ENCODE measurements at places on chromosomes 6 and 20.

GRCh38 chr6:17032988-17033634 lies 68.7 kb upstream of the STMND1 start:
- DNase-seq = peak; percentile 60

- DNase-seq = no peak
Observed at GRCh38 chr20:11195169-11195568, 521.4 kb upstream of the JAG1 start.

DNA sequence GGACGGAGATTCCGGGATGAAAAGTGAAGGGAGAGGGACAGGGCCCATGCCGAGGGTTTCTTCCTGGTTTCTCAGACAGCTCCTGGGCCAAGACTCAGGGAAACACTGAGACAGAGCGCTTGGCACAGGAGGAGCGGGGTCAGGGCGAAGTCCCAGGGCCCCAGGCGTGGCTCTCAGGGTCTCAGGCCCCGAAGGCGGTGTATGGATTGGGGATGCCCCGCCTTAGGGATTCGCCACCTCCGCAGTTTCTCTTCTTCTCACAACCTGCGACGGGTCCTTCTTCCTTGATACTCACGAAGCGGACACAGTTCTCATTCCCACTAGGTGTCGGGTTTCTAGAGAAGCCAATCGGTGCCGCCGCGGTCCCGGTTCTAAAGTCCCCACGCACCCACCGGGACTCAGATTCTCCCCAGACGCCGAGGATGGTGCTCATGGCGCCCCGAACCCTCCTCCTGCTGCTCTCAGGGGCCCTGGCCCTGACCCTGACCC lies 55.0 kb upstream of the HLA-A start:
- DNase-seq = no peak

DNA sequence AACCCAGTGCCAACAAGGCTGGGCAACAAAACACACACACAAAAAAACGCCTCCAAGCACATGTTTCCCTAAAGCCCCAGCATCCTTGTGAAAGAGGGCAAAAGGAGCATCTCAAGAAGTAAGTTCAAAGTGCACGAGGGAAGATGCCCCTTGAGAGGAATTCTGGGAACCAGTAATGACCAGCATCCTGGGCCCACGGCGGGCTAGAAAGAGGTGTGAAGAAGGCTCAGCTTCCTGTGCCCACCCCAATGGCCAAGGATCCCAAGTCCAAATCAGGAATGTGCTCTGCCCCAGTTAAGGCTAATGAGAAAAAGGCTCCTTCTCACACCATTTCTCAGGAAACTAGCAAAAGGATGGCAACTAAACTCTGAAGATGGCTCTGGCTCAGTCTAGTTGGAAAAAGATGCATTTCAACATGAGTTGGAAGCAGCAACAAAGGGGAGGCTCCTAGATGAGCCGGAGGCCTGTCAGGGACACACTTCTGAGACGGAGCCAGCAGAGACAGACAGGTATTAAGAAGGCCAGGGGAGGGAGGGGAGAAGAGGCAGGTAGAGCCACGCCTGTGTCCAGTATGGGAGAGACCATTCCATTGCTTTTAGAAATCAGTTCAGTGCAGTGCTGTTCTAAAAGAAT lies 3.2 kb downstream of the RIMS4 start:
- no peak for DNase-seq

DNA sequence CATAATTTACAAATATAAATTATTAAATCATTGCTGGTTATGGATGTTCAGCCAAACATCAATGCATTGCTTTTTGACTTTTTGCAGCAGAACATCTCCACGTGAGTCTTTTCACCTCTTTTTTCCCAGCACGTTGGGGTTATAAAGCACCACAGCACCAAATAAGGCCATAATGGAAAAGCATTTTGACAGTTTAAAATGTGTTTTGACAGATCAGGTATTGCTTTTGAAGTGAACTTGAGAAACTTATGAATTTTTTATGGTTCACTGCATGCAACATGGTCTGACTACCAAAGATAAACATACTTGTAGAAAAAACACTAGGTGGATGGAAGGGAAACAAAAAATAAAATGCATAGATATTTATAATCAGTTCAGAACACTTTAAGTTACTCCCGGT lies 622.4 kb downstream of the HTR1B start:
- no peak for DNase-seq

- no peak for DNase-seq
Observed at GRCh38 chr20:2387180-2387577, 6.5 kb downstream of the TGM6 start.

- peak; percentile 2 for DNase-seq
Observed at GRCh38 chr6:104638841-104639290, 220.9 kb downstream of the HACE1 start.

- DNase-seq = no peak
Observed at GRCh38 chr20:11001764-11002540, 328.2 kb upstream of the JAG1 start.

GRCh38 chr6:134589512-134589911 lies 271.6 kb upstream of the SGK1 start:
- DNase-seq = no peak

- DNase-seq = no peak
Observed at GRCh38 chr6:169810066-169810989, 58.9 kb downstream of the ERMARD start.

DNA sequence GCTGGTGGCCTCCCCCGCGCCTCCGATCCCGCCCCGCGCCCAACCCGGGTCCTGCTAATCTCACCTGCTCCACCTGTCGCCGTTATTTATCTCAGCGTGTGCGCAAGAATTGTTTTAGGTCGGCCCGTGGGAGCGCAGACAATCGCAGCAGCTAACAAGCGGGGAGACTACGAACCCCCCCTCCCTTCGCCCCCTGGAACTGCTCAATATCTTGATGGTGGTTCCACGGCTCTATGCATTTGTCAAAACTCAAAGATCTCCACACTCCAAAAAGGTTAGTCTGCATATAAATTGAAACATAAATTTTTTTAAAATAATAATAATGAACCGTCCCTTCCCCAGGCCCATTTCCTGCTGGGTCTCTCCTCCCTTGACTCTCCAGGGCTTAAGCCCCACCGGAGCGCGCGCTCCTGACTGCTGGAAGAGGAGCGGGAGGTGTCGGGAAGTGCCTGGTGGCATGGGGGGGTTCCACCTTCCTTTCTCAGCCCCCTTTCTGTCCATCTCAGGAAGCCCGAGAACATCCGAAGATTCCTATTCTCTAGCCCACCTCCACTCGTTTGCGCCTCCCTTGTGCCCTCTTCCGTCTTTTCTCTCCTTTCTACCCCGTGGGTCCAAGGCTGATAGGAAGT lies 1.6 kb upstream of the MDGA1 start:
- no peak for DNase-seq

DNA sequence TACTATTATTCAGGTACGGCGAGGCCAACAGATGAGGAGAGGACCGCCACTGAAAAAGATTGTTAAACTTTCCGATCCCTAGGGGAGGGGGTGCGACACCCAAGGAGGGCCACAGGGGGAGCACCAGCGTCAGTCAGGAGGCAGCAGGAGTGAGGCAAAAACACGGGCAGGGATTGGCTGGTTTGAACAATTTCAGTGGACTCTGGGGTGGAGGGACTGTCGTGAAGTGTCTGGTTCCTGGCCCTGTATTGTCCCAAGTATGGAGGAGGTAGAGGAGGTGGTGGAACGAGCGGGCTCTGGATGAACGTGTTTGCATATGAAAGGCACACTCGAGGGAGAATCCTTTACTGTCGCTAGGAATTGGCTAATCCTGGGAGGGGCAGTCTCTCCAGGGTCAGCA lies 32.5 kb upstream of the MCUR1 start:
- DNase-seq = no peak

GRCh38 chr6:28225056-28225834 lies at the start of gene ZSCAN9:
TSS of gene ZSCAN9 (plus strand) at chr6:28225275. CDS start at chr6:28227085, 1,810 bp downstream.
- DNase-seq = peak; percentile 44

GRCh38 chr6:92415656-92416055 lies 1003.7 kb downstream of the EPHA7 start:
- DNase-seq = no peak

GRCh38 chr6:3751730-3752530 lies 417 bp upstream of the PXDC1 start:
- peak; percentile 74 for DNase-seq

- DNase-seq = peak; percentile 29
Observed at GRCh38 chr6:113969888-113970804, 802 bp downstream of the HDAC2 start.

DNA sequence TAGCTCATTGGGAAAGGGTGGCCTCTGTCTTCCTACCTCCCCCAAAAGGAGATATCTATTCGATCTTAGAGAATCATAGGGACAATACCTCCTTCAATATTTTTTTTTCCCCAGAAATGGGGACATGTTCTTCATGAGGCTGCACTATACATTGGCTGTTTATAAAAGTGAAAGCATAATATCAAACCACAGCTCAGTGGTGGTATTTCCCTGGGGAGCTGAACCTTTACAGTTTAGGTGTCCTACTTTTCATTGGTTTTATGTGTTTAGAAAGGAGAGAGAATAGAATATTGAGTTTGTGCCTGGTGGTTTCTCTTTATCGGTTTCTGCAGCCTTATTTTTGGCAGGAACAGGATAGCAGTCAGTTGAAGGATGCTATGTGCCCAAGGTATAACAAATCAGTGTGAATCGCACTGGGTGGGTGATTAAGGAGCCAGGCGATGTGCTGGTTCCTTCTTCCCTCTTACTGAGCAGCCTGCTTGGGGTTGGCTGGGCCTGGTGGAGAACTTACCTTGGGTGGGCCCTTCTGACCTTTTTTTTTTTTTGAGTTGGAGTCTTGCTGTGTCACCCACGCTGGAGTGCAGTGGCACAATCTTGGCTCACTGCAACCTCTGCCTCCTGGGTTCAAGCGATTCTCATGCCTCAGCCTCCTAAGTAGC lies 25.2 kb downstream of the UST start:
- no peak for DNase-seq

DNA sequence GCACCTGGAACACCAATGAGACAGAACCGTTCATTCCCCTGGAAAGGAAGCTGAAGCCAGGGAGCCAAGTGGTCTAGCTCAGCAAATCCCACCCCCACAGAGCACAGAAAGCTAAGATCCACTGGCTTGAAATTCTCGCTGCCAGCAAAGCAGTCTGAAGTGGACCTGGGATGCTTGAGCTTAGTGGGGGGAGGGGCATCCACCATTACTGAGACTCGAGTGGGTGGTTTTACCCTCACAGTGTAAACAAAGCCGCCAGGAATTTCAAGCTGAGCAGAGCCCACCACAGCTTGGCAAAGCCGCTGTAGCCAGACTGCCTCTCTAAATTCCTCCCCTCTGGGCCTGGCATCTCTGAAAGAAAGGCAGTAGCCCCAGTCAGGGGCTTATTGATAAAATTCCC lies 53.1 kb downstream of the KIF16B start:
- no peak for DNase-seq

DNA sequence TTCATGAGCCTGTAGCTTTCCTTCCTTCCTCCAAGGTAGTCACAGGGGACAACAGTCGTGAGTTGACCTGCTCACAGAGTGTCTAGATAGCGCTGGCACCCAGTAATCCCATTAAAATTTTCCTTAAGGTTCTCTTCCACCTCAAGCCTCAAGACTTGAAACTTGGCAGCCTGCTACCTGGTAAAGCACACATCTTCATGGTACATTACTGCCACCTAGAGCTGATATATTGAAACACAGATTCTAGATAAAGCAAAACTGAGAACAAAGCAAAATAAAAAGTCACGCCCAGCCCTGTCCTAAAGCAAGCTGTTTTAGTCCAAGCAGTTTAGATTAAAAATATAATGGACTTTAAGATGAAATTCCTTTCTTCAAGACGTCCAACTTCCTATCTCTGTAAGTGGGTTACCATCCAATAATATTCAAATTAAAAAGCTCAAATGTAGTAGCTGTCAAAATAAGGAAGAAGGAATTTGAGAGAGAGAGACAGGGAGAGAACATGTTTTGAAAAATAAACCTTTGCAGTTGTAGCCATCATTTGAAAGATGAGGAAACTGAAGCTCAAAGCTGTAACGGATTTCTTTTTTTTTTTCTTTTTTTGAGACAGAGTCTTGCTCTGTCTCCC lies 50.7 kb upstream of the CD83 start:
- DNase-seq = no peak

GRCh38 chr6:108116546-108117426 lies 42.2 kb upstream of the OSTM1 start:
- no peak for DNase-seq

DNA sequence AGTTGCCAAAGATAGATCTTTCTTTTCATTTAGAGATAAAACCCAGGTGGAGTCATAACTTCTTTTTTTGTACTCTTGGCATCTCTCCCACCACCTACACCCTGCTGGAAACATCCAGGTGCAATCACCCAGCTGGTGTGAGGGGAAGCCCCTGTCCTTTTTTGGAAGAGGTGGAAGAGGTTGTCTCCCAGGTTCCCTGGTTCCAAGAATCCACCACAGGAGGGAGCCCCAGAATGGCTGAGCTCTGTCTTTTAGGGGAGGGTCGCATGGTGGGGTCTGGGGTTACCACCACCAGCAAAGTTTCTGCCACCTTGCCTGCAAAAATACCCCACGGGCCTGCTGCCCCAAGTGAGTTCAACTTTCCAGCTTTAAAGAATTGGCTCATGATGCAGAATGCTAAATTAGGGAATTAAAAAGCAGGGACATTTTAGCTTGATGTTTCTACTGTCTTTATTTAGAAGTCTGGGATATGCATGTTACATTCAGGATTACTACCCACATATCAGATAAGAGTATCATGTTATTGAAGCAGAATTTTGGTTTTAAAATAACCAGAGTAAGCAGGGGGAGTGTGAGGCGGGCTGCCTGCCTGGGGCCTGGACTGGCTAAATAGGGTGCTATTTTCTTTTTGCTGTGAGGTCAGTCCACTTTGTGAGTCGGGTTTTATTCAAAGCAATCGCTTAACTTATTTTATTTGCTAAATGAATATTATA lies 11.0 kb downstream of the SMOC2 start:
- no peak for DNase-seq

DNA sequence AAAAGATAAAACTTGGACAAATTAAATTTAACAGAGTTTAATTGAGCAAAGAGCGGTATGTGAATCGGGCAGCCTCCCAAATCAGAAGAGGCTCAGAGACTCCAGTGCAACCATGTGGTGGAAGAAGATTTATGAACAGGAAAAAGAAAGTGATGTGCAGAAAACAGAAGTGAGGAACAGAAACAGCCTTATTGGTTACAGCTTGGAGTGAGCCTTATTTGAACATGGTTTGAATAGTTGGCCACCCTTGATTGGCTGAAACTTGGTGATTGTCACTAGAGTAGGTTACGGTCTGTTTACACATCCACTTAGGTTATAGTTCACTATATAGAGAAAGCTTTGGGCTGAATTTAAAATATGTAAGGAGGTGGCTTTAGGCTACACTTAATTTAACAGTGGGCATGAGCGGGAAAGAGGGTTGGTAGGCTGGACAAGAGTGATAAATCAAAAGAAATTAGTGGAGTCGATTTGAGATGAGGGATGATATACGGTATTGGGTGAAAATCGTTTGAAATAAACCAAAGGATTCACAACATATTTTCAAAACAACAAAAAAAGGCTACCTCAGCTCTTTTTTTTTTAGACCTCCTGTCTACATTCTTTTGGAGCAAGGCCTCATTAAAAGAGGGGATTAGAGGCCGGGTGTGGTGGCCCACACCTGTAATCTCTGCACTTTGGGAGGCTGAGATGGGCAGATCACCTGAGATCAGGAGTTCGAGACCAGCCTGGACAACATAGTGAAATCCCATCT lies 84.3 kb upstream of the PREP start:
- no peak for DNase-seq

- no peak for DNase-seq
Observed at GRCh38 chr20:17502105-17502504, 29.1 kb downstream of the BFSP1 start.

All from anterior cingulate cortex (tissue), 58 donors.